Activated T-helper 1 cell treated with Interleukin-2 at 50 U/mL for 16 hours (primary cell): ENCODE measurements at places on chromosomes 12 and 14.

- DNase-seq = no peak
Measured at GRCh38 chr12:34033628-34034296, 11.5 kb downstream of the ALG10 start.

- DNase-seq = no peak
Measured at GRCh38 chr12:9851050-9851449, 18.1 kb downstream of the CLEC2B start.

GRCh38 chr12:17802657-17803641 is 287.0 kb downstream of the RERGL start:
- DNase-seq = no peak

DNA sequence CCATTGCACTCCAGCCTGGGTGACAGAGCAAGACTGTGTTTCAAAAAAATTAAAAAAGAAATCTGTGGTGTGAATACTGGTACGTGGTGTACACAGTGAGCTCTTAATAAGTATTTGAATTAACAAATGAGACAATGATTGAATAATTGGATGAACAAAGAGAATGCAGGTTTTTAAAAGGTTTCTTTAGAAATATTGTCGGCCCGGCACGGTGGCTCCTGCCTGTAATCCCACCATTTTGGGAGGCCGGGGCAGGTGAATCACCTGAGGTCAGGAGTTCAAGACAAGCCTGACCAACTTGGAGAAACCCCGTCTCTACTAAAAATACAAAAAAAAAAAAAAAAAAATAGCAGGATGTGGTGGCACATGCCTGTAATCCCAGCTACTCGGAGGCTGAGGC is 6.6 kb downstream of the HIF1A start:
- no peak for DNase-seq

DNA sequence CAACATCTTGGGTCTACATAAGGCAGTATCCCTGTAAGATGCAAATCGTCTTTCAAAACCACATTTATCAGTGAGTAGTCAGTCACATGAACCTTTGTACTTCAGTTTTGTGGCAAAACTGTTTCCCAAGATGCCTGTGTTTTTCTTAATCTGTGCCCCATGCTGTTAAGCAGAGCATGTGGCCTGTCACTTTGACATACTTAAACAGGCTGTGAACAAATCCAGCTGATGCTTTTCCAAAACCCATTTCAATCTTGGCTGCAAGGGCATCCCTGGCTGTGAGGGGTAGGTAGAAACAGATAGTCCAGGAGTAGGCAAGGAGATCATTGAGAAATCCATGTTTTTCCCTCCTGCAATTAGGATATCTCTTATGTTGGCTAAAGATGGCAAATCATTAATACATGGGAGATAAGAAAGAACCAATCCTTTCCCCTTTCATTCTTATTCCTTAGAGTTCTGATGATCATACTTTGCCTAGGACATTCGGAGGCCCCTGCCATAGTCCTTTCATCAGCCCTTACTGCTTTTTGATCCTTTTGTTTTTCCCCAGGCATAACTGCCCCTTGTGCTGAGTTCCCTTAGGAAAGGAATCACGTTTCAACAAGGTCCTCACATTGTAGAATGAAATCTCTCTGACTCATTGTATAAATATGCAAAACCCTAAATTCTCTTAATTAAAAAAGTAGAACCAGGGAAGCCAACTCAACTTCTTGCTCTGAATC is 121.1 kb upstream of the EEA1 start:
- no peak for DNase-seq
